ENCODE measurements at places on chromosomes 5 and 9.

GRCh38 chr9:127567730-127568617 is 44.1 kb upstream of the STXBP1 start:
- DNase-seq, result peak; percentile 46

DNA sequence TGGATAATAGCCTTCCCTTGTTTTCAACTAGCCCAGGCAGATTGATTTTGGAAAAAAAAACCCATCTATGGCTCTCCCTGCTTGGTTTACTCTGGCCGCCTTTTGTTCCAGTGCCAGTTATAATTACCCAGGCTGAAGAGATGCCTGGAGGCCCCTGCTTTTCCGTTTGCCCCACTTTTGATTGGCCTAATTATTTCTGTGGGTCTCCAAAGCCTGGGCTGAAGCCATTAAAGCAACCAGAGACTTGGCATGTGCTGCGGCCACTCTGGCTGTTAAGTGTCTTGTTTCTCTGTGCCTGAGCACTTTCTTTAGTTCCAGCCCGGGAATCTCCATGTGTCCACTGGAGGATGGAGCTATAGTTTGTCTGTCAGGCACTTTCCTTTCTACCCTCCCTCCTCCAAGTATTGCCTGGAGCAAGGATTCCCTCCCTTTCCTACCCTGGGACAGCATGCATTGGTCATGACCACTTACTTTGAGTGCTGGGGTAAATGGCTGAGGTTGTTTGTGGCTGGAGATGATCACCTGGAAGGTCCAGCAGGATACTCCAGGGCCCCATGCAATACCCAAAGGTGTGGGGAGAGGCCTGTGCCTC is 105.1 kb upstream of the CTSL start:
- DNase-seq, result no peak

DNA sequence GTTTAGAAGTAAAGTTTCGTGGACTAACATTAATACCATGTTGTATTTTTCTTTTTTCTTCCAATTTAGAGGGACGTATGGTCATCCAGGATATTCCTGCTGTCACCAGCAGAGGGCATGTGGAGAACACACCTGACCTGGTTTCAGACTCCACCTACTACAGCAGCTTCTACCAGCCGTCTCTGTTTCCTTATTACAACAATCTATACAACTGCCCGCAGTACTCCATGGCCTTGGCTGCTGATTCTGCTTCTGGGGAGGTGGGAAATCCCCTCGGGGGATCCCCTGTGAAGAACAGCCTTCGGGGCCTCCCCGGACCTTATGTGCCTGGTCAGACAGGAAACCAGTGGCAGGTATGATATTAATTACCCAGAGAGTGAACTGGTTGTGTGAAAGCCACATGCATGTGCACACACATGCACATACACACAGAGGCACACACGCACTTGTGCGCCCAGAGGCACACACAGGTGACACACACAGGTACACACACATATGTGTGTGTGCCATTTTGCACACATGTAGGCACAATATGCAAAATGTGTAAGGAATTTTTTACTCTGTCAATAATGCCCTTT is 52.4 kb downstream of the DMRT1 start:
- peak; percentile 56 for DNase-seq

DNA sequence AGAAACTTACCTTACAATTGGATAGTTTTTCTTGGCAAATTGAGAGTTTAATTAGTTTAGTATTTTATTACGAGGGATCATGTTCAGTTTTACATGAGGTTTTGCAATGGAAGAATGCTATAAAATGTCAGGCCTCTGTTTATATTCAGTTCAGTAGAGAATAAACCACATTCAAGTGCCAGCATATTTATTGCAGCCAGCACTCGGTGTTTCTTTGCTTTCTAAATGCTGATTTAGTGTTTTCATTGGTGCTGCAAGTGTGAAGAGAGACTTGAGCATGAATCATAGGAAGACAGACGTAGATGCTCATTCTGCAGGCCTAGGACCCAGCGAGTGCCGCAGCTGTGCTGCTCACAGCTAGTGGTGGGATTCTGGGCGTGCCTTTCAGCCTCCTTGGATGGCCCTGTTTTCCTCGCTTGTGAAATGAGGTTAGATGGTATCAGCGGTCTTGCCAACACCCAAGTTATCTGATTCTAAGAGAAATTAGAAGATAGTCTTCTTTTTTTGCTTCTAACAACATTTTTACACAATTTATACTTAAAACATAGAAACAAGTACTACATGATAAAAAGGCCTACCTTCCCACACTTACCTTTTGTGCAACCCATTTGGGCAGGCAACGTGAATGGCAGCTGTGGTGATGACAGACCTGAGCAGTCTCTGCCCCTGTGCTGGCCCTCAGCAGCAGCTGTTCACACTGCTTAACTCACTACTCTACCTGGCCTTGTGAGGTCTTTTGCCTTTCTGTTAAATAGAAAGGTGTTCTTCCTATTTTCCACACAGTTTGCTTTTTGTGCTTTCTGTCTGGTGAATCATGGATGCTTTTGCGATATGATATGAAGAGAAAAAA is 26.8 kb upstream of the TNFAIP8 start:
- DNase-seq, result peak; percentile 74

DNA sequence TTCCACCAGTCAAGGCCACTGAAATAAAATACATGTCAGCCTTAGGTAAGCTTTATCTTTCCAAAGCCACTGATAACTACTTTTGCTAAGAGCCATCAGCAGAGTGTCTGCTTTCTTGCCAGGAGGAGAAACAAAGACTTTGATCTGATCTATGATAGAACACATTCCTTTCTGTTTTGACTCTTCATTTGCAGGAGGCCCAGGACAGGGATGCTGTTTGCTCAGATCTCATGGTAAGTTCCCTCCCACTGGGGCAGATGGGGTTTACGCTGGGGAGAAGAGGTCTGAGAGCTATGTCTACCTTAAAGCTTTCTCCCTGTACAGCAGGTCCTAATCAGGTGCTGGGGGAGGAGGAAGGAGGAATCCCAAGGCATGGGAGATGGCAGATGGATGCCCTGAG is 497.6 kb downstream of the NTRK2 start:
- DNase-seq, result no peak

GRCh38 chr9:130815242-130815808 is 19.7 kb upstream of the ABL1 start:
- no peak for DNase-seq

GRCh38 chr9:108913391-108913790 is 20.5 kb downstream of the ELP1 start:
- no peak for DNase-seq

DNA sequence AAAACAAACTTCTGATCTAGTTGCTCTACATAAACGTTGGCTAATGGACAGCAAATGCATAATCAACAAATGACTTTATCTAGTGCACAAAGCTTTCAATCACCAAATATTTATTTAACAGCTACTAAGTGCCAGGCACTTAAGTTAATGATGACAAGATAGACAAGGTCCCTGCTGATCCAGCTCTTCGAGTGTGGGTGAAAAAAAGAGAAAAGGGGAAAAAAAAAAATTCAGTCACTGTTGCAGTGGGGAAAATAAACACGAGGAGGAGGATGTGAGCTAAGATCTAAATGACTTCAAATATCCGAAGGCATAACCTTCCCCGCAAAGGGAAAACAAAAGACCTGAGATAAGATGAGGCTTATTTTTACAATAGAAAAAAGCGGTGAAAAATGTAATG is 9.6 kb downstream of the PSIP1 start:
- no peak for DNase-seq

GRCh38 chr5:67311208-67311607 is 114.6 kb upstream of the CD180 start:
- DNase-seq, result no peak

DNA sequence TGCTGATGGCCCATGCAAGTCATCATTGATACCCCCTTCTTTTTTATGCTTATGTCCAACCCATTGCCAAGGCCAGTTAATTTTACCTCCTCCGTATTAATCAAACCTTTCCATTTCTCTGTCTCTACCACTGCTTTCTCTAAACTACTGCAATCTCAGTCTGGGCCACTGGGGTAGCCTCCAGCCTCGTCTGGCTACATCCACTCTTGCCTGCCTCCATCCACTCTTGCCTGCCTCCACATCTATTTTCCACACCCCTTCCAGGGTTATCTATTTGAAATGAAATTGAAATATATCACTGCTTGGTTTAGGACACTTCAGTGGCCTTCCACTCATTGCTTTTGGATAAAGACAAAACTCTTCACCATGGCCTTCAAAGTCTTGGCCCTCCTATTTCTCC is 425.3 kb upstream of the CLINT1 start:
- no peak for DNase-seq

GRCh38 chr5:121962347-121962670 is 534 bp downstream of the SRFBP1 start:
- no peak for DNase-seq

DNA sequence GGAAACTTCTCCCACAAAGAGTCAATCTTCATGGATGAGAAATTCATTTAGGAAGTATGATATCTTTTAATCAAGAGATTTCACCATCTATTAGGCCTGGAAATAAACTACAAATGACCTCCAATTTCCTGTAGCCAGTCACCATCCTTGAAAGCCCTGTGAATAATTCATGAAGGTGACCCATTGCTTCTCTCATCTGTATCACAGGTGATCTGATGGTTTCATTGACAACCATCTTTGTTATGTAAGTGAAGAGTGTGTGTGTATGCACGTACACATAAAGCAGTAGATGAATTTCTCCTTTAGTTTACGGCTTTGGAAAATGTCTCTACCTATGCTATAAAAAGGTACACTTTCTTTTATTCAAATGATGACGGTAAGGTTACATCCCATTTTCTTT is 644.1 kb upstream of the KLF4 start:
- DNase-seq, result no peak

DNA sequence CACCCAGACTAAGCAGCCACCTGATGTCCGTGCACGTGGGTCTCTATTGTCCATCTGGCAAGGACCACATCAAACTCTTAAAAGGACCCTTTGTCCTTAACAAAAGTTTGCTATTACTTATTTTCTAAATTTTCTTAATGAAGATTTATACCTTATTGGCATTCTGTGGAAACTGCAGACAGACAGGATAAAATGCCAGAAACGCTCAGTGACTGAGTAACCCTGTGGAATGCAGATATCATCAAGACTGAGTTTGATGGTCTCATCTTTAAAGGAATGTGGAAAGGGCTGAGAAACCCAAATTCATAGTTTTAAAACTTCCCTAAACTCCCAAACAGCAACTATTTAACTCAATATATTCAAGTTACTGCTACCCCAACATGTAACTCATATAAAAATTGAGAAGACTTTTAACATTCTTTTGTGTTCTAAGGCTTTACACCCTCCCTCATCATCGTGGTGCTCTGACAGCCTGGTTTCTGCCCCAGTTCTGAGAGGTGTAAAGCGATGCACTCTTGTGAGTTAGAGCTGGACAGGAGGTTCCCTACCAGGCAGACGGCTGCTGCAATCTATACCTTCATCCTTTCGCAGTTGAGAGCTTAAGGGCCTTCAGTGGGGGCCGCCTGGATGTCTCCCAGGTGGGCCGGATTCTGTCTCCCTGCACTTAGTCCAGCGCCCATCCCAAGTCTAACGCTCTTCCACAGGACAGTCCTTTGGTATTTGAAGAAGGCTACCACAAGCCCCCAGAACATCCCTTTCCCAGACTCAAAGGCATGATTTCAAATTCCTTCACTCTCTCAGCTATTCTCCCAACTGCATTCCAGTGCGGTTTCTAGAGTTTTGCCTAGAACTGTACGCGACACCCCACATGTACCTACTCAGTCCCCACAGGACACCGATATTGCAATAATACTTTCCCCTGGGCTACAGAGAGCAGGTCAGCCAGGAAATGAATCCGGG is 68.9 kb downstream of the DAP start:
- no peak for DNase-seq

GRCh38 chr5:124050120-124050770 is 538.3 kb downstream of the CSNK1G3 start:
- no peak for DNase-seq

DNA sequence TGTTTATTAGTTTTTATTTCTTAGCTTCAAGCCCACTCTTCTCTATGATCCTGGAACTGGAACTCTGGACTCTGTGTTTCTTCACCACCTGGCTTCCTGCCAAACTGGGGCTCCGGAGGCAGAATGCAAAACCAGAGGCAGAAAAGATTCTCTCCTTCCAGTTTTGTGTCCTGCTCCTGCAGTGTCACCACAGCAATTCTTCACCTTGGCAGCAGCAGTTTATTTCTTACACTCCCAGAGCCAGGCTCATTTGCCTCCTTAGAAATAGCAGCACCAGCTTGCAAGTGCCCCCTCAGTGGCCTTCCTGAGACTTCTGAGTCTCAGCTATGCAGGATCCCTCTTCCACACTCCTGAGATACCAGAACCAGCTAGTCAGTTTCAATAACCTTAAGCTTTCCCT is 26.7 kb upstream of the CAMK4 start:
- DNase-seq, result no peak

- DNase-seq, result no peak
Observed at GRCh38 chr5:160047423-160047822, 38.5 kb downstream of the TTC1 start.

DNA sequence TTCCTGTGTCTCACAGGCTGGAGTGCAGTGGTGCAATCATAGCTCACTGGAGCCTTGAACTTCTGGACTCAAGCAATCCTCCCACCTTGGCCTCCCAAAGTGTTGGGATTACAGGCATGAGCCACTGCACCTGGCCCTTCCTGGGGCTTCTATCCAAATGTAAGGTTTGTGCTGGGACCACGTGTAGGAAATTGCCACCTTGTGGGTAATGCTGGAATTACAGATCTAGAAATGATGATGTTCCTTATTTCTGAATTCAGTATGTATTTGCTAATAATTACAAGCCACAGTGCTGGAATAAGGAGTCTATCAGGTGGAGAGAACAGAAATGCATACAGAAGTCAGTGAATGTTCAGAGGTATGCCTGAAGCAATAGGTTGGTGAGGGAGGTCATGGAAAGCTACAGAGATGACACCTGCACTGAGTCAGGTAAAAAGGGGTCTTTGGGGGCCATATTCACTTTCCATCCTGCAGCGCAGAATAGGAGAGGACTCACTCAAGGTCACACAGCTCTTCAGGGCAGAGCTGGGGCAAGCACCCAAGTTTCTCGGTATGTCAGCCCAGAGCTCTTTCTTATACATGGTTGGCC is 8.8 kb upstream of the IGFBPL1 start:
- DNase-seq, result no peak

- DNase-seq, result no peak
Observed at GRCh38 chr5:131514316-131515283, 120.4 kb downstream of the RAPGEF6 start.

GRCh38 chr9:127741831-127742434 is 6.8 kb upstream of the TOR2A start:
- DNase-seq, result no peak

GRCh38 chr9:88536951-88537760 is 2.2 kb downstream of the NXNL2 start:
- no peak for DNase-seq

DNA sequence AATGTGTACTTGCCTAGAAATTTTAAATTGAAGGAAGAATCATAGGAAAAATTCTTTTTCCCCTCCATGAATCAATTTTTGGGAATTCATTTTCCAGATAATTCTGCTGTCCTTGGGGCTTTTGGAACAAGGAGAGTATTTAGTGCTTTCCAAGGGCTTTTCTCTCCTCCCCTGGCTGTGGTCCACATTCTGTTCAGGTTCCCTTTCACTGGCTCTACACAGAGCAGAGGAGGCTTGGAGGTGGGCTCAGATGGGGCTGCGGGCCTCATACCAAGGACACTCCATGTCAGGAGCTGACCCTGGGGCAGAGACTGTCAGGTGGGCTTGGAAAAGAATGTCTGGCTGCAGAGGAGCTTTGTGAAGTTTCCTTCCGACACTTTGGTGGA is 128.1 kb downstream of the GADD45G start:
- no peak for DNase-seq

GRCh38 chr9:15238646-15239045 is 68.4 kb downstream of the TTC39B start:
- no peak for DNase-seq

GRCh38 chr9:93066978-93067603 is 8.6 kb downstream of the SUSD3 start:
- DNase-seq, result no peak

- DNase-seq, result peak; percentile 67
Observed at GRCh38 chr9:77475641-77476473, 172.3 kb downstream of the GNA14 start.

Measured in stimulated activated CD8-positive, alpha-beta memory T cell treated with anti-CD3 and anti-CD28 coated beads, Interleukin-4, amount 100 ng/mL, for 48 hours (primary cell).